Suppressor macrophage (primary cell): ENCODE measurements at places on chromosomes 13 and 19.
A peak's percentile ranks its signal among the peaks of the same experiment; 100 is the strongest.

DNA sequence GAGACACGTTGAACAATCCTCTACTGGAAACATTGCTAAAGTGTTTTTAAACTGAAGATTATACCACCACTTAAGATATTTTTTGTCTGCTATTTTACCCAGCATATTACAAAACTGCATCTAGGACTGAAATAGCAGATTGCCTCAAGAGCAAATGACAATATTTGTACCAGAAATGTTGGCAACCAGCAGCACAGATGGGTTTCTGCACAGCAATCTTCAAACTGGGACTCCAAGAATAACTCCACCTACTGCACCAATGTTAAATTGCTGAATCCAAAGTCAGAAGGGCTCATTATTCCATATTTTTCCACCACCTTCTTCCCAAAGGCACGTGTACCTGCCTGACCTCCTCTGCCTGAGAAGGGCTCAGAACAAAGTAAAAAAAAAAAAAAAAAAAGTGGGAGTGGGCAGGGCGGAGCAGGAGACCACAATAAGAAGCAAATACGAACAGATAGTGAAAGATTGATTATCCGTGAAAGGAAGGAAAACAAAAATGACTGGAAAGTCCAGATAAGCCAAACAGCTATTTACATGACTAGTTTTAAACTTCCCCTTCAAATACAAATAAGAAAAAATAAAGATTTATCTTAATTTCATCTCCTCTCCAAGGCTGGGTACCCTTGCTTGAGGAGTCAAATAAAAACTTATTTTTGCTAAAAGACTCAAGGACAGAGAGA lies 79.4 kb downstream of the FOXO1 start:
- DNase-seq = no peak

DNA sequence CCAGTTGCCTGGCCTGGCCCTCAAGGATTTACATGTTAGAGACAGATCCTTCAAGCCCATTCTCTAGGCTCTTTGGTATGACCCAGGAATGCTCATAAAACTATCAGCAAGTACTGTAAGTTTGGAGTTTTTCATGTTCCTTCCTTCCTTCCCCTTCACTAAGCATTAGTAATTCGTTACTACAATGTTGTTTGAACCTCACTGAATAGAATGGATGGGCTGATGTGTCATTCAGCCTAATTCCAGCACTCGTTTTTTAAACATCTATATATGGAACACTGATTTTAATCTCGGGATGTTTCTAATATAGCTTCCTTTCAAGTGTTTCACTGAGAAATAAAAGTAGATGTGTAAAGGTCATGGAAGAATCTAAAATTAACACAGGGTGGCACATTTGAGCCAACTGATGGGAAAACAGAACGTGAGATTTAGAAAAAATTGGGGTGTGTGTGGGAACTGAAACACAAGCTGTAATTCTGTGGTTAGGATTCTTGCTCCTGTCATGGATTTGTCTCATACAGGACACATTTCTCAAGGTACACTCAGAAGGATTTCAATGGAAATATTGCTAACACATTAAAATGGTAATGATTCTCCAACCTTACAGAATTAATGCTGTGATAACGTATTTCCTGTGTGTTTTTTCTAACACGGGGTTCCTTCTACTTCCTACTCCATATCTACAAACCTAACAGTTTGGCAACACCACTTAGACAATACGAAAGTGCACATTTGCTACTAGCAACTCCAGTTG lies 93.4 kb downstream of the FLT1 start:
- DNase-seq = peak; percentile 80

GRCh38 chr19:38488776-38489481 lies 55.4 kb downstream of the RYR1 start:
- DNase-seq = no peak

- no peak for DNase-seq
Measured at GRCh38 chr13:51364404-51365008, 25.0 kb downstream of the SERPINE3 start.

- DNase-seq = no peak
Measured at GRCh38 chr13:95264225-95264624, 37.0 kb downstream of the ABCC4 start.
